ENCODE measurements at places on chromosomes 13 and 19. TPM values are rescaled to one million over a fixed set of nuclear protein-coding genes. Genes with fewer than 3 reads are reported as not detected.

DNA sequence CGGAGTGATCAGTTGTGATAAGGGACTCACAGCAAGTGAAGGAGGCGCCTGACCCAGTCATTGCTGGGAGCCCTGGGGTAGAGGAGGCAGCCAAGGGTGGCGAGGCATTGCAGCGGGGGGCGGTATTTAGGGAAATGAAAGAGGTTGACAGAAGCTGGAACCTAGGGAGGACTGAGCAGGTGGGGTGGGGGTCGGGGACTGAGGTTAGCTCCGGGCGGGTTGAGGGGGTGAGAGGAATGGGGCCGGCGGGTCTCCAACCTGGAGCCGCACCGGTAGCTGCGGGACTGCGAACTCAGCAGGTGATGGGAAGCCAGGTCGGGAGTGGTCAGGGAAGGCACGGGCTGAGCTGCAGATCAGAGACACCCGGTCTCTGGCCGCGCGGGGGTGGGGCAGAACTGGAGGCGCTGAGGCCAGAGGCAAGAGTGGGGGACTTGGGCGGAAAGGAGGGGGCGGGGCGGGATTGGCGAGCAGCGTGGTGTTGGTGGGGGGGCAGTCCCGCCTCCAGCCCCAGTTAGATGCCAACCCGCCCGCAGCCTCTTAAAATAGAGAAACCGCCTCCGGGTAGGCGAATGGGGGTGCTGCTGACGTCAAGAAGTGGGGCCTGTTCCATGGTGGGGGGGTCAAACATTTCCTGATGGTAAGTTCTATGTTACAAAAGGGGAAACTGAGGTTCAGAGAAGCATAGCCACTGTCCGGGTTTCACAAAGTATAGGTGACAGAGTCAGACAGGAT, 1.5 kb downstream of the MAST3 start:
- no peaks in the 10 kb centered on the region for H3K36me3 ChIP-seq
- H3K4me3 ChIP-seq, result peak overlapping the region; percentile 54
- H3K27me3 ChIP-seq, result no peaks in the 10 kb centered on the region
- H3K27ac ChIP-seq, result no peak overlapping the region

DNA sequence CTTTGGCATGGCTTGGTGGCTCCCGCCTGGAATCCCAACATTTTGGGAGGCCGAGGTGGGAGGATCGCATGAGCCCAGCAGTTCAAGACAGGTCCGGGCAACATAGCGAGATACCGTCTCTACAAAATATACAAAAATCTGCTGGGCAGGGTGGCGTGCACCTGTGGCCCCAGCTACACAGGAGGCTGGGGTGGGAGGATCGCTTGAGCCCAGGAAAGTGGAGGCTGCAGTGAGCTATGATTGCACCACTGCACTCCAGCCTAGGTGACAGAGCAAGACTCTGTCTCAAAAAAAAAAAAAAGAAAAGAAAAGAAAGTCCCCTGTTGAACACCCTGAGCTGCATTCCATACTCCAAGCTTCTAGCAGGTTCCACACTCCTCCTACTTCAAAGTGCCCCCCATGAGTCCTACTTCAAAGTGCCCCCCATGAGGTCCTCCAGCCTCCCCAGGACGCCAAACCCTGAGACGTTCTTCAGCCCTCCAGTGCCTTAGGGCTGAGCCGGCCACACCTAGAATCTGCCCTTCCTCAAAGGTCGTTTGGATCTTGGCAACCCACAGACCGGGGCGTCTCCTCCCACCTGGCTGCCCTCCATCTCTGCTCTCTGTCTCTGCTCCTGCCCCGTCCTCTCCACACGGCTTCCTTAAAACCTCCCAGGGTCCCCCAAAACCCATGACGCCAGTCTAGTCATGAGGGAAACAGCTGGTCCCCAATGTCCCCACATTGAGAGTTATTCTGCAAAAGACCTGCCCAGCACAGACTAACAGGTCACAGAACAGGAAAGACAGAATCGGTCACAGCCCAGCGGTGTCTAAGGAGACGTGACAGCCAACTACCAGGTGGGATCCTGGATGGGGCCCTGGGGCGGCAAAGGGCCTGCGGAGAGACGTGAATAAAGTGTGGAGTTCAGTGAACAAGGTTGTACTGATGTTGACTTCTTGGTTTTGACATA, 4.8 kb downstream of the TJP3 start:
- H3K4me1 ChIP-seq, result peaks cover 8% of the 10 kb centered on the region
- H3K27me3 ChIP-seq, result no peaks in the 10 kb centered on the region
- no peaks in the 10 kb centered on the region for H3K36me3 ChIP-seq
- no peak for DNase-seq
- peak overlapping the region; percentile 66 for H3K27ac ChIP-seq

DNA sequence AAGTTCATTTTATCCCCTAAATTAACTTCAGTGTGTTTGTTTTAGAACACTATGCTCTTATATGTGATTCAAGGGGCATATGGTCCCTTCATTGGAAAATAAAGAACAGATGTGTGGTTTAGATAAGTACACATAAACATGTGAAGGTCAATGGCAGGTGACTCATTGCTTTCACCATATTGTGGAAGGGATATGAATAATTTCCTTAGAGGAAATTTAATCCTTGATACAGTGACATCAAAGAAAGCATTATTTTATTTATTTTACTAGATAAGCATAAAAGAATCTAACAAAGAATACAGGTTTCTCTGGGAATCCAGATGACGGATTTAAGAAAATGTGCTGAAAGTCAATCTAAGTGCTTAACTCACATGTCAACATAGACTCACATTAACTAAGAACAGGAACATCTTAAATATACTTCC, 373.5 kb downstream of the KCTD12 start:
- DNase-seq, result no peak
- no peak overlapping the region for H3K4me3 ChIP-seq
- H3K36me3 ChIP-seq, result no peaks in the 10 kb centered on the region
- no peaks in the 10 kb centered on the region for H3K4me1 ChIP-seq
- no peak overlapping the region for H3K27ac ChIP-seq

DNA sequence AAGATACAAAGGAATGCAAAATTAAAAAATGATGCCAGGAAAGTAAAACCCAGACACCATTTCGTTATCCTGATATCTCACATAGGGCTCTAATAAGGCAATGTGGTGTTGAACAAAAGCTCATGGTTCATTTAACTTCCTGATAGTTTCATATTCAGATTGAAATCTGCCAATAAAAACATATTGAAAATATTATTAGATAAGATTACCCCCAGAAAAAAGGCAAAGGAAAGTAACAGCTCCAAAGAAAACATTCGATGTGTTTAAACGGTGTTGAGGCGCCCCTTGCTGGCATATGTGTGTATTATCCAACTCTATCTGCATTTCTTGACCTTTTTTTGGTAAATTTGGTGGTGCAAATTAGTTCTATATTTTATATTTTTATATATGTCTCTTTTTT, 75.9 kb downstream of the ESD start:
- no peaks in the 10 kb centered on the region for H3K27me3 ChIP-seq
- H3K27ac ChIP-seq, result no peak overlapping the region
- no peak overlapping the region for H3K4me3 ChIP-seq
- H3K4me1 ChIP-seq, result no peaks in the 10 kb centered on the region
- H3K36me3 ChIP-seq, result peaks cover 2% of the 10 kb centered on the region

- H3K4me3 ChIP-seq, result peak overlapping the region; percentile 98
- DNase-seq, result no peak
- H3K36me3 ChIP-seq, result no peaks in the 10 kb centered on the region
- no peaks in the 10 kb centered on the region for H3K27me3 ChIP-seq
- H3K27ac ChIP-seq, result peak overlapping the region; percentile 98
Observed at GRCh38 chr19:55600662-55601028, 557 bp downstream of the ZNF524 start.

DNA sequence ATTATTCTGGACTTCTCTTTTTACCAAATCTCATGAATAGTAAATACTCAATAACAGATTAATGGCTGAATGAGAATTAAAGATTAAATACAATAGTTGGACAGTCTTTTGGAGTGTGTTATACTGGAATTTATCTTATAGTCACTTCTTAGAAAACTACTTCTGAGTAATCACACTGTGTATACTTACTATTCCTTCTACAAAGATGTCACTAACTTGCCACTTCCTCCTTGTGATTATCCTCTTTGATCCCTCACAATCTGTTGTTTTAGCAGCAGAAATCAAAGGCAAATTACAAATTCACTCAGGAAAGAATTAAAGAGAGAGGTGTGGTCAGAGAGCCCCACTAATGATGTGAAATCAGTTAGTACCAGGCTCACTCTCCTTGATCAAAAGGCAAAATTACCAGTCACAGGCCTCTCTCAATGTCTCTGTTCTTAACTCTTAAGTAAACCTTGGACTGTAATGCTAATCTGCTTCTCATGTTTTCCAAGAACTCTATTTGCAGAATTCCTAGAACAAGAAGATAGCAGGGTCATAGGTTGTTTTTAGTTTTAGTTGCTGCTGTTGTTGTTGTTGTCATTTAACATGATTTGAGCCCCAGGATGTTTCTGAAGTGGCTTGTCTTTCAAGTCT, 37.3 kb upstream of the FNDC3A start:
- no peaks in the 10 kb centered on the region for H3K27me3 ChIP-seq
- H3K27ac ChIP-seq, result no peak overlapping the region
- no peak overlapping the region for H3K4me3 ChIP-seq
- H3K36me3 ChIP-seq, result no peaks in the 10 kb centered on the region
- no peaks in the 10 kb centered on the region for H3K4me1 ChIP-seq

- no peak overlapping the region for H3K27ac ChIP-seq
- no peak overlapping the region for H3K4me3 ChIP-seq
- H3K27me3 ChIP-seq, result no peaks in the 10 kb centered on the region
- peaks cover 9% of the 10 kb centered on the region for H3K4me1 ChIP-seq
- no peaks in the 10 kb centered on the region for H3K36me3 ChIP-seq
Observed at GRCh38 chr19:35038623-35039512, 2.7 kb upstream of the HPN start.

DNA sequence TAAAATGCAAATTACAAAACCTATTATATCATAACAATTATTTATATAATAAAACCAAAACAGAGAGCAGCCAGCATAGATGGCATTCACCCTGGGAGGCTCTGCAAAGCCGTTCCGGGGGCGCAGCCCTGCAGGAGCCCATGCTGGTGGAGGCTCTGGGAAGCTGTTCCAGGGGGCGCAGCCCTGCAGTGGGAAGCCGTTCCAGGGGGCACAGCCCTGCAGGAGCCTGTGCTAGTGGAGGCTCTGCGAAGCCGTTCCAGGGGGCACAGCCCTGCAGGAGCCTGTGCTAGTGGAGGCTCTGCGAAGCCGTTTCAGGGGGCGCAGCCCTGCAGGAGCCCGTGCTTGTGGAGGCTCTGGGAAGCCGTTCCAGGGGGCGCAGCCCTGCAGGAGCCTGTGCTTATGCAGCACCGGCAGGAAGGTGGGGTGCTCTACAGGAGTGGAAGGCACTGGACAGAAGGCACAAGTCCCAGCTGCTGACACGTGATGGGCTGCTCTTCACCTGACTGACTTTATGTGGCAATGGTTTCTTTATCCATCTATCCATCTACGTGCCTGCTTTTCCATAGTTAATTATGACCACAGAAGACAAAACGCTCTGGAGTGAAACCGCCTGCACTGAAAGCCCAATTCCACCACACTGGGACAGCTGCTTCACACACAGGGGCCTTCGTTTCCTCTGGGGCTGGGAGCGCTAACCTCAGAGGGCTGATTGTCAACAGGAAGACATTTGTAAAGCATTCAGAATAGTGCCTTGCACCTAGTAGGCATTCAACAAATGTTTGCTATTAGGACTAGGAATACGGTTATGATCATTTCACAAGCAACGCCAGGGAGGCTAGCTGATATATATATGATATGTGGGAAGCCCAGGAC, 23.7 kb downstream of the PCID2 start:
- H3K36me3 ChIP-seq, result peaks cover 2% of the 10 kb centered on the region
- no peak overlapping the region for H3K27ac ChIP-seq
- no peaks in the 10 kb centered on the region for H3K27me3 ChIP-seq
- H3K4me1 ChIP-seq, result no peaks in the 10 kb centered on the region

- no peak overlapping the region for H3K4me3 ChIP-seq
- DNase-seq, result no peak
- no peaks in the 10 kb centered on the region for H3K4me1 ChIP-seq
- no peaks in the 10 kb centered on the region for H3K36me3 ChIP-seq
- no peak overlapping the region for H3K27ac ChIP-seq
- peaks cover 3% of the 10 kb centered on the region for H3K27me3 ChIP-seq
Observed at GRCh38 chr13:38530492-38530891, 156.4 kb upstream of the FREM2 start.

DNA sequence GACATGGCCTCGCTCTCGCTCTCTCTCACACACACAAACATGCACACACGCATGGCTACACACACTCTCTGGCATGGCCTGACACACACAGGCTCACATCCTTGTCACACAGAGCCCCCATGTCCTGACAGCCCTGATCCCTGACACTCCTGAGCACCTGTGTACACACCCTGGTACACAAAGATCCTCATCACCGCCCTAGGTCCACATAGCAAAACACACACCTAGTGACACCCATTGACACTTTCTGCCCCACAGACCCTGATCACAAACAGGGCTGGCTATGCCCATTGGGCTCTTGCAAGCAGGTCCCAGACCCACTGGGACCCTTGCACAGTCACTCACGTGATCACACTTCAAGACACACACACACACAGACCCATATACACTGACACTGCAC, 4.0 kb upstream of the NFIX start:
- no peak overlapping the region for H3K4me3 ChIP-seq
- no peaks in the 10 kb centered on the region for H3K4me1 ChIP-seq
- H3K27ac ChIP-seq, result no peak overlapping the region
- DNase-seq, result no peak
- no peaks in the 10 kb centered on the region for H3K36me3 ChIP-seq
- H3K27me3 ChIP-seq, result no peaks in the 10 kb centered on the region

GRCh38 chr19:19540064-19540714, 2.1 kb downstream of the CILP2 start:
- DNase-seq, result no peak
- H3K36me3 ChIP-seq, result no peaks in the 10 kb centered on the region
- H3K27me3 ChIP-seq, result no peaks in the 10 kb centered on the region
- H3K27ac ChIP-seq, result no peak overlapping the region
- peaks cover 7% of the 10 kb centered on the region for H3K4me1 ChIP-seq
- peak overlapping the region; percentile 39 for H3K4me3 ChIP-seq

DNA sequence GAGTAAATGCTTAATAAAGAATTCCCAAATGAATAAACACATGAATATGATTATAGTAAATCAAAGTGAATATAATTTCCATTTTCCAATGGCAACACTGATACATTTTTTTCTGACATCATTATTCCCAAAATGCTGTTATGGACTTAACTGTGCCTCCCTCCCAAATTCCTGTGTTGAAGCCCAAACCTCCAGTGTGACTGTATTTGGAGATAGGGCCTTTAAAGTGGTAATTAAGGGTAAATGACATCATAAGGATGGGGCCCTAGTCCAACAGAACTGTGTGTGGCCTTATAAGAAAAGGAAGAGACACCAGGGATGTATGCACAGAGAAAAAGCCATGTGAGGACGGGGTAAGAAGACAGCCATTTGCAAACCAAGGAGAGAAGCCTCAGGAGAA, 19.1 kb upstream of the CCNA1 start:
- no peak overlapping the region for H3K4me3 ChIP-seq
- no peaks in the 10 kb centered on the region for H3K4me1 ChIP-seq
- DNase-seq, result no peak
- H3K36me3 ChIP-seq, result no peaks in the 10 kb centered on the region
- H3K27me3 ChIP-seq, result no peaks in the 10 kb centered on the region
- no peak overlapping the region for H3K27ac ChIP-seq

GRCh38 chr13:36395280-36395679, 37.0 kb upstream of the CCNA1 start:
- H3K4me3 ChIP-seq, result no peak overlapping the region
- no peaks in the 10 kb centered on the region for H3K27me3 ChIP-seq
- no peaks in the 10 kb centered on the region for H3K36me3 ChIP-seq
- no peaks in the 10 kb centered on the region for H3K4me1 ChIP-seq

The ACP7 gene
- total RNA-seq, result not detected

The DDX49 gene
- 34.1 TPM for total RNA-seq

The GPR18 gene
- not detected for total RNA-seq

The ETV2 gene
- total RNA-seq, result not detected

The ATXN8OS gene
- not detected for total RNA-seq

The TMEM238 gene
- total RNA-seq, result 9.8 TPM
